ENCODE measurements at places on chromosomes 4 and X. TPM values are rescaled to one million over a fixed set of nuclear protein-coding genes. Genes with fewer than 3 reads are reported as not detected.

The TTC29 gene
- 0.67 TPM for total RNA-seq

The CC2D2A gene
- total RNA-seq: 13.6 TPM

The STATH gene
- not detected for total RNA-seq

The NIPAL1 gene
- 3.5 TPM for total RNA-seq

The ASB5 gene
- total RNA-seq: not detected

The FDCSP gene
- not detected for total RNA-seq

DNA sequence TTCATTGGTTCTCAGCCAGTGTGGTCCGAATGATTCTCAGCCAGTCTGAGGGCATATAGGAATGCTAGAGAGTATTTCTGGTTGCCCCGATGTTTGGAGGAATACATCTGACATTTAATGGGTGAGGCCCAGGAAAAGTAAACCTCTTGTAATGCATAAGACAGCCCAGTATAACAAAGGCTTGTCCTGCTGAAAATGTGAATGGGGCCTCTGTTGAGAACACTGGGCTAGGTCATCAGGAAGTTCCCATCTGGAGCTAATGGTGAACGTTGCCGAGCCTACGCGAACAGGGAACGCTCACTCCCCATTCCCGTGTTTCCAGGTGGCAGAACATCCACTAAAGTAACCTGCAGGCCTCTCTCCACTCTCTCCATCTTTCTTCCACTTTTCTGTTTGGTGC is 132.0 kb upstream of the CLNK start:
- no peak for DNase-seq
- no peak overlapping the region for H3K27ac ChIP-seq
- H3K36me3 ChIP-seq: no peaks in the 10 kb centered on the region
- no peaks in the 10 kb centered on the region for H3K27me3 ChIP-seq
- H3K4me3 ChIP-seq: no peak overlapping the region

DNA sequence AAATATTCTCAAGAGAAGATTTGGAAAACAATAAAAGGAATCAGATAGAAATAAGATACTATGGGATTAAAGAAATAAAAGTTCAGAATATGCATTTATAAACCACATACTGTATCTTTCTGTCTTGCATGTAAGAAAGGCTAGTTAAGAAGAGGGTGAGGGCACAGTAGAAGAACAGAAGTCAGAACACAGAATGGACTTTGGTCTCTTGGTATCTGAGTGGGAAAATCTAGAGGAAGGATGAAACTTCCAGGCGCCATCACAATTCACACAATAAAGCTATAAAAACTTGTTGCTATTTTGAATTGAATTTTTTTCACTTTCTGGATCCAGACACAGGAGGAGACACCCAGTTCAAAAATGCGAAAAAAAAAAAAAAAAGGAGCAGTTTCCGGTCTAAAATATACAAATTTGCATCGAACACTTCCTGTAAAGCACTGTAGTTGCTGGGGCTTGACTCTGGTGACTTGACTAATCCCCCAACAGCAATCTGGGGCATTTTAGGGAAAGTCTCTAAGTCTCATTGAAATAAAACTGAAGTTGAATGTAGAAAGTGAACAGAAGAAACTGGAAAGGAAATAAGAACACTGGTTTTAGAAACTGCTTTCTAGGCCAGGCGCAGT is 8.1 kb upstream of the NAAA start:
- no peak for DNase-seq
- H3K36me3 ChIP-seq: peaks cover 31% of the 10 kb centered on the region
- H3K4me1 ChIP-seq: no peaks in the 10 kb centered on the region
- no peaks in the 10 kb centered on the region for H3K27me3 ChIP-seq
- no peak overlapping the region for H3K4me3 ChIP-seq

- no peak overlapping the region for H3K27ac ChIP-seq
- H3K4me1 ChIP-seq: no peaks in the 10 kb centered on the region
- no peak for DNase-seq
- H3K27me3 ChIP-seq: no peaks in the 10 kb centered on the region
Observed at GRCh38 chrX:65574356-65574755, 39.8 kb upstream of the LAS1L start.

- H3K27ac ChIP-seq: no peak overlapping the region
- DNase-seq: peak; percentile 42
- H3K36me3 ChIP-seq: no peaks in the 10 kb centered on the region
- H3K27me3 ChIP-seq: no peaks in the 10 kb centered on the region
Observed at GRCh38 chrX:153662266-153662665, 11.3 kb downstream of the PNCK start.

DNA sequence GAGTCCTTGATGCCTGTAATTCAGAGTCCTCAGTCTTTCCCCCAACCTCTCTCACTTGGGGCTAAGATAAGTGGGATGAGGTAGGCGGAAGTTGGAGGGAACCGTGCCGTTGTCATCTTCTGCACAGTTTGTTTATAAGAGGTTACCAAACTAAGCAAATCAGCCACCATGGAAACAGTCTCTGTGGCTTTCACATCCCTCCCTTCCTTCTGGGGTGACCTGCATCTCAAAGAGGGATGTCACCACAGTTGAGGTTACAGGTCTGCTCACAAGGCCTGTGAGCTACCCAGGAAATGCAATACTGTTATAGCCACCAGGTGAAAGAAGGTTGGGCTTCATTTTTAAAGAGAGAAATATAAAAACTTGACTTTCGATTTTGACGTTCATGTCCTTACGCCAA is 26.3 kb downstream of the RTL5 start:
- H3K27me3 ChIP-seq: no peaks in the 10 kb centered on the region
- no peak overlapping the region for H3K27ac ChIP-seq
- H3K36me3 ChIP-seq: no peaks in the 10 kb centered on the region
- H3K4me1 ChIP-seq: peaks cover 6% of the 10 kb centered on the region

- H3K36me3 ChIP-seq: no peaks in the 10 kb centered on the region
- H3K4me3 ChIP-seq: no peak overlapping the region
- H3K27ac ChIP-seq: no peak overlapping the region
- H3K4me1 ChIP-seq: no peaks in the 10 kb centered on the region
- no peak for DNase-seq
Observed at GRCh38 chr4:67776746-67777145, 22.6 kb upstream of the GNRHR start.

DNA sequence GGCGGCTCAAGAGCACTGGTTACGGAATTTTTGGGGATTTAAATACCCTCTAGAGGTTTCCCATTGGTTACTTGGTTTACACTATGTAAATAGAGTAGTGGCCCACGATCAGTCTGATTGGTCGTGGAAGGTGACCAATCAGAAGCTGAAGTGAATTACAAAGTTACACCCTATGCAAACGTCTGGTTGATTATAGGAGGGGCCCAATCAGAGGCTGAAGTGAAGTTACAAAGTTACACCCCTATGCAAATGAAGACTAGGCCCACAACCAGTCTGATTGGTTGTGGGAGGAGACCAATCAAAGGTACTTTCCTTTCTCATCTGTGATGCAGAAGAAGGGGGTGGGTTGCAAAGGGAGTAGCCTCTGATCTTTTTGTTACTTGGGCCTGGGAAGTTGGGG is 45.1 kb upstream of the HSD17B10 start:
- no peak overlapping the region for H3K27ac ChIP-seq
- H3K4me1 ChIP-seq: no peaks in the 10 kb centered on the region
- H3K36me3 ChIP-seq: no peaks in the 10 kb centered on the region
- DNase-seq: no peak

DNA sequence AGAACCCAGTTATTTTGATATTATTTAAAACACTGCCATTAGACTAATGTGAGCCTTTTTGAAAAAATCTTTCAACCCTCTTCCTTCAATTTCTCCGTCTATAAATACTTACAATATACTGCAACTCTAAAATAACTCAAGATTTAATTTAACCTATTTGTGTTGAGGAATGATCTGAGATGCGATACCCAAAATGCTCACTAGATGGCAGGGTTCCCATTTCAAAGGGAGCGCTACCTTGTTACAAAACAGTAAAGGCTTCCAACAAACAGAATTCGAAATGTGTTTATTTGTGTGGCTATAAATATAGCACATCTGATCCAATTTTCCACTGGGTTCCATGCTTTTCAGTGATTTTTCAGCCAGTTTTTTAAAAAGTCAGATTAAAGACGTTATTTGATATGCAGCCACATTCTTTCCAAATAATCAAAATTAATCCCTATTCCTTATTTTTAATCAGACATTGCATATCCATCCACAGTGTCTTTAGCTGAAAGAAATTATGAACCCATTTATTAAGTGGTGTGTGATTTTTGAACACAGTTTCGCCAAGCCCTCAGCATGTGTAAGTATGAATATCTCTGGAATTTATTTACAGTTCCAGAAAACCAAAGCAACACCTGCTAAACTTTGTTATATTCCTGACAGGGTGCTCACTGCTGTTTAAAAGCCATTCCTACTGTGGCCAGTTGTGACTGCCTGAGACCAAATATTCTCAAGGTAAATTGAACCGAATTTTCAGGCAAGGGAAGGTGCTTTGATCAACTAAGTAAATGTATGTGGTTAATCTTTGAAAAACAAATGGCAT is 668.0 kb upstream of the LCORL start:
- no peak overlapping the region for H3K27ac ChIP-seq
- H3K4me1 ChIP-seq: no peaks in the 10 kb centered on the region
- DNase-seq: peak; percentile 53
- H3K4me3 ChIP-seq: no peak overlapping the region
- no peaks in the 10 kb centered on the region for H3K36me3 ChIP-seq

- DNase-seq: no peak
- H3K4me3 ChIP-seq: no peak overlapping the region
- H3K4me1 ChIP-seq: peaks cover 10% of the 10 kb centered on the region
- H3K27ac ChIP-seq: no peak overlapping the region
Observed at GRCh38 chr4:71275570-71275969, 63.2 kb upstream of the SLC4A4 start.

DNA sequence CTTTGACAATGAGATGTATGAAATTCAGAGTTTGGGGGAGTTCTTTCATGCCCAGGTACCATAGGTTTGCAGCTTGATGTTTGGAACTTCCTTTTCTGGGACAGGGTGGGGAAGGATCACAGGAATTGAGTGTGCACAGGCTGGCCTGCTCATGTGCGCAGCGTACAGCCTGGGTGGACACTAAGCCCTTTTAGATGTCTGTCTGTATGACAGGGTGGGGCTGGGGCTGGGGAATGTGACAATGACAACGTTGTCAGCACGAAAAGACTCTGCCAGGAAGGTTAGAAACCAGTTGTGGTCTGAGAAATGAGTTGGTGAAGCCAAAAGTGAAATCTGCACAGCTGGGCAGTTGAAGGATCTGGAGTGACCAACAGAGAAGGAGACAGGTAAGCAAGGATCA is 47.4 kb downstream of the WWC2 start:
- no peak for DNase-seq
- H3K36me3 ChIP-seq: no peaks in the 10 kb centered on the region
- H3K4me1 ChIP-seq: peaks cover 38% of the 10 kb centered on the region
- H3K27ac ChIP-seq: no peak overlapping the region
- no peaks in the 10 kb centered on the region for H3K27me3 ChIP-seq
- H3K4me3 ChIP-seq: no peak overlapping the region

- no peak overlapping the region for H3K4me3 ChIP-seq
- DNase-seq: no peak
- H3K4me1 ChIP-seq: peaks cover 60% of the 10 kb centered on the region
- no peaks in the 10 kb centered on the region for H3K36me3 ChIP-seq
Observed at GRCh38 chr4:2804973-2805501, 12.2 kb downstream of the SH3BP2 start.

DNA sequence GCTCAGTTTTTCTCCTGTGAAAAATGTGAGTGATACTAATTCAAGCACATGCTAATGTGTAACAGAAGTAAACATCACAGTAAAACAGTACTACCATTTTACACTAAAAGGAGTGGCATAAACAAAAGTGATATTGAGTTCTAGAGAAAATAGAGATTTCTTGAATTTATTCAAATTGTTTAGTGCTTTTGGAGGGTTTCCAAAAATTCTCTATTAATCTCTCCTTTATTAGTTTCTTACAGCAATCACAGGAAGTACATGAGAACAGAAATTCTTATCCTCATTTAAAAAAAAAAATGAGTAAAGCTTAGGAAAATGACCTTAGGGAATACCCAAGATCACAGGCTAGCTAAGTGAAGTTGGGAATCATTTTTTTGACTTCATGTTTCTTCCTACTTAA is 459.7 kb upstream of the GALNTL6 start:
- no peaks in the 10 kb centered on the region for H3K27me3 ChIP-seq
- no peak overlapping the region for H3K27ac ChIP-seq
- DNase-seq: no peak
- no peaks in the 10 kb centered on the region for H3K36me3 ChIP-seq

DNA sequence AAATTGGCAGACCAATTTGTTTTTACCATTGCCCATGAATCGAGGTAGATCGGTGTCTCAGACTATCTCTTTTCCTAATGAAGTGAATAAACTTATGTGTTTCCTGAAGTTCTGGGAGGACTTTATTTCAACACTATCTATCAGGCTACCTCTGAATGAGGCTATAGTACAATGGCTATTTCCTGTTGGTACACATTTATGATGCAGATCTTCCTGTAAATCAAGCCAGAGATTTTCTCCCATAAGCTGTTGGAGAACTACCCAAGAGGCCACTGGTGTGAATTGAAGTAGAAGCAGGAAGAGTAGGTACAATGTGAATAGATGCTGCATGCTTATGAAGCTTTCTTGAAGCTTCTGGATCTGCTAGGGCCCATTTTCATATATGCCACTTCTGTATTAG is 16.0 kb downstream of the TXK start:
- no peaks in the 10 kb centered on the region for H3K36me3 ChIP-seq
- H3K4me1 ChIP-seq: peaks cover 4% of the 10 kb centered on the region
- DNase-seq: no peak
- no peak overlapping the region for H3K27ac ChIP-seq
- H3K27me3 ChIP-seq: no peaks in the 10 kb centered on the region

DNA sequence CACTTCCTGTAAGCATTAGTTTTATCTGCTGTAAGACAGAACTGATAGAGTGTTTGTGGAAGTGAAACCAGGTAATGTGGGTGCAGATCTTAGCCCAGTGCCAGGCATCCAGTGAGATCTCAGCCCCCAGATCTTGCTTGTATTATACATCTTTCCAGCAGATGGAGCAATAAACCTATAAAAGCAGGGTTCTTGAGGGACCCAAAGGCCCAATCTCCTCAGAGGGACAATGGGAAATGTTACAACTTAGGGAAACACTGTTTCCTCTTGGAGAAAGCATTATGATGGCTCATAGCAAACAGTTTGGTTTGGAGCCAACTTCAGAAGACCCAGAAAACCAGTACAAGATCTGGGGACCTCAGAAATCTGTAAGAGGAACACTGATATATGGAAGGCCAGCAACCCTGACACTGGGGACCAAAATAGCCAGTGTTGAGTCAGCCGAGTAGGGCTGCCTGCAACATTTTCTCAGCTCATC is 206.3 kb downstream of the SLC7A11 start:
- no peaks in the 10 kb centered on the region for H3K4me1 ChIP-seq
- no peaks in the 10 kb centered on the region for H3K27me3 ChIP-seq

GRCh38 chr4:95478679-95479078 is 70.1 kb downstream of the UNC5C start:
- peaks cover 1% of the 10 kb centered on the region for H3K4me1 ChIP-seq
- no peak for DNase-seq
- no peaks in the 10 kb centered on the region for H3K27me3 ChIP-seq
- H3K27ac ChIP-seq: no peak overlapping the region
- H3K4me3 ChIP-seq: no peak overlapping the region
